ENCODE measurements at places on chromosomes 13 and 19.

GRCh38 chr19:35216833-35217648 lies 11.5 kb downstream of the FAM187B start:
- DNase-seq, result no peak

- DNase-seq, result no peak
These were observed 299.7 kb upstream of the SGCG start for GRCh38 chr13:22880741-22881720.

DNA sequence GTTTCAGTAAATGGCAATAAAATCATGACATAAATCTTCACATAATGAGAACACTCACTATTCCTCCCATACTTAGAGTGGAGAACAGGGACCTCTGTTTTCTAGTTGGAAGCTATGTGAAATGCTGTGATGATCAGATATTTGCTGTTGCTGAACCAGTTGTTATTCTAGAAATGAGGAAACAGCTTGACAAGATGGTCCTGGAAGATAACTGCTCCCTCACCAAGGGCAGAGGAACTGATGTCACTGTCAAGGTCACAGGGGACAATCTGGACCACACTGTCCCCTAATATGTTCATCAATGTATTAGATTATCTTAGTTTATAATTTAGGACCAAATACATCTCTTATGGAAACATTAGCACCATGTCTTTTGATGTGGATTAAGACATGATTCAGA lies 1173.3 kb downstream of the PCDH17 start:
- no peak for DNase-seq

- DNase-seq, result no peak
These were observed 4.3 kb upstream of the USF2 start for GRCh38 chr19:35264268-35265125.

GRCh38 chr19:873561-874041 lies 14.1 kb downstream of the CFD start:
- DNase-seq, result no peak

DNA sequence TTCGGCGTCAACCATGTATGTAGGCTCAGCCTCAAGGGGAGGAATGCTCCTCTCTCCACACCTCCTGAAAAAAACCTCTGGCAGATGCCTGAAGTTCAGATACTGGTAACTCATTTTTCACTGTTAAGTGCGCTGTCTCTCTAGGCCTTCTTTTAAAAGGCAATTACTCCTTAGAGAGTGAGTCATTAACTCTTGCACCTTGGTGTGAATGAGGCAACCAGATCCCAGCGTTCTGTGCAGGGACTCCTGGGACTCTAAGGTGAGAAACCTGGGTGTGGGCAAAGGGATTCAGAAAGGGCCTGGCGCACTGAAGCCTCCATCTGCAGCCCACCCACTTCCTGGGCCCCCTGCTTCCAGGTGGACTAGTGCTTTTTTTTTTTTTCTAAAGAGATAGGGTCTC lies 71.7 kb downstream of the SIAH3 start:
- DNase-seq, result no peak

DNA sequence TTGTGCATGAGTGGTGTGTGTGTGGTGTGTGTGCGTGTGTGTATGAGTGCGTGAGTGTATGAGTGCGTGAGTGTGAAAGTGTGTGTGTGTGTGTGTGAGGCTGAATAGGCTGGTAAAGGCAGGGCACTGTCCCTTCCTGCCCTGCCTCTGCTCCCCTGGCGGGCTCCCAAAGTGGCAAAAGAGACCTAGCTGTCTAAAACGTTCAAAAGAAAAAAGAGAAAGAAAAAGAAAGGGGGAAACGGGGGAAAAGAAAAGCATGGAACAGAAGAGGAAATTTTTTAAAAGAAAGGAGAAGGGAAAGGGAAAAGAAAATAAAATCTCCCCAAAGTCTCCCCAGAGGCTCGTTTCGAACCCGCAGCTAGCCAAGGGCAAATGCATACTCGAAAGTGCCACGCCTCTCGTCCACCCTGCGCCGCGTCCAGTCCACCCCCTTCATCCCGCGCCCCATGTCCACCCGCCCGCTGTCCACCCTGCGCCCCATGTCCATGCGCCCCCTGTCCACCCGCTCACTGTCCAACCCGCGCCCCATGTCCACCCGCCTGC lies 37.0 kb upstream of the FLT1 start:
- no peak for DNase-seq

DNA sequence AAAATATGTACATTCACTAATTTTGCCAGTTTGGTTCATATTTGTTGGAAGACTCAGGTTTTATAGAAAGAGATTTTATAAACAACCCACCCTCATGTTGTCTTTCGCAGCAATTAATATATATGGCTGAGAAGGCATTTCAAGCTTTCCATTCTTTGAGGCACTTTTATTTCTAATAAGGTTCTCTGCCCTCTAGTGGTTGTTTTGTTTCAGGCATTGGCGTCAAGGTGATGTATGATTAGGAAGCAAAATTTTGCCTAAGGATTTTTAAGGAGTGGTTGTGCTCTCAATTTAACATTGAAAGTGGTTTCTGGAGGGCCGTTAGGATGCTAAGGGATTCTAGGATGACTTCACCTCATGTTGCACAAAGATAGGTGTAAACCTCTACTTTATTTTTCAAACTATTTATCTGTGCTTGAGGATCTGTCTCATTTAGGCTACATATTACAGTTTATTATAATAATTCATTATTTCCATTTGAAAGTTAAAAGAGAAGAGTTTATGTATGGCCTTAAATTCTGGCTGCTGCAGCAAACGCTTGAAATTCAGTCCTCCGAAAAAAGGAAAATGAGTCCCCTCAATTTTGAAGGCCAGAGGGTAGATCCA lies 35.9 kb downstream of the OXGR1 start:
- DNase-seq, result no peak

DNA sequence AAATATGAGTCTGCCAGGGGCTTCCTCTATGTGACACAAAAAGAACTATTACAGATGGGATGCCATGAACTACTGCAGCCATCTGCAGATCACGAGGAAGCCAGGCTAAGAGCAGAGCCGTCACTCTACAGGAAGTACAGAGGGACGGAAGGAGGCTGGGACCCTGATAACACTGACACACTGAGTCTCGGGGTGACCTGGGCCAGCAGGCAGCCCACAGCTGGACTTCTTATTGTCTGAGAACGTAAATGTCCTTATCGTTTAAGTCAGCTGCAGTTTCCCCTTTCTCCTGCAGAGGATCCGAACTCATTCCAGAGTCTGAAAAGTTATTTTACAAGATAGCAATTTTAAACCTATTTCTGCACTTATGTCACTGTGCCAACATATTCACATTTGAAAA lies 20.7 kb downstream of the PARP4 start:
- no peak for DNase-seq

GRCh38 chr19:1758959-1759903 lies 5.9 kb downstream of the ONECUT3 start:
- no peak for DNase-seq

- no peak for DNase-seq
These were observed 1045.4 kb upstream of the MIR17HG start for GRCh38 chr13:90302107-90302506.

- DNase-seq, result no peak
These were observed 44.3 kb upstream of the SIAH3 start for GRCh38 chr13:45895881-45896280.

DNA sequence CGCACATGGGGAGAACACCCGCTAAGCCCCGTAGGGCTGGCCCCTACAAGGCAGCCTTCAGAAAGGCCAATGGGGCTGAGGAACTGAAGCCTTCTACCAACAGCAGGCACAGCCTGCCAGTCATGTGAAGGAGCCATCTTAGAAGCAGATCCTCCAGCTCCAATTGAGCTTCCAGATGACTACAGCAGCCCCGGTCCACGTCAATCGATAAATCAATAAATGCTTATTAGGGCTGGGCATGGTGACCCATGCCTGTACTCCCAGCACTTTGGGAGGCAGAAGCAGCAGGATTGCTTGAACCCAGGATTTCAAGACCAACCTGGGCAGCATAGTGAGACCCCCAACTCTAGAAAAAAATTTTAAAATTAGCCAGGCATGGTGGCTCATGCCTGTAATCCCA lies 23.0 kb downstream of the TEX101 start:
- DNase-seq, result no peak

GRCh38 chr13:77868717-77869116 lies 49.9 kb downstream of the EDNRB start:
- no peak for DNase-seq

DNA sequence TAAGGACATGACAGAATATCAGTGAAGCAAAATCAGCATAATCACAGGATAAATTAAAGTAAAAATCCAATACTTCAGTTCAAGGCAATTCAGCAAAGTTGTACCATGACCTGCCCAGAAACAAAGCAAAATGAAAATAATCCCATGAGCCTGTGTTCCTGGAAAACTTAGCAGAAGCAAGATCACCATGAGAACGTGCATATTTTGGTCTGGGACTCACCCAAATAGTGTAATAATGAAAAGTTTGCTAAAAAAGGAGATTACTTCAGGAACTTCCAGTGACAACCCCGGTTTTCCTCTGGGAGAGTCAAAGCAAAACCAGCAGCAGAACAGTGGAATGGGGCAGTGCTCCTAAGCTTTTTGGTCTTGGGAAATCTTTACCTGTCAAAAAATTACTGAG lies 14.9 kb upstream of the RPL21 start:
- no peak for DNase-seq

GRCh38 chr13:47555235-47555634 lies 445.8 kb downstream of the SUCLA2 start:
- no peak for DNase-seq

DNA sequence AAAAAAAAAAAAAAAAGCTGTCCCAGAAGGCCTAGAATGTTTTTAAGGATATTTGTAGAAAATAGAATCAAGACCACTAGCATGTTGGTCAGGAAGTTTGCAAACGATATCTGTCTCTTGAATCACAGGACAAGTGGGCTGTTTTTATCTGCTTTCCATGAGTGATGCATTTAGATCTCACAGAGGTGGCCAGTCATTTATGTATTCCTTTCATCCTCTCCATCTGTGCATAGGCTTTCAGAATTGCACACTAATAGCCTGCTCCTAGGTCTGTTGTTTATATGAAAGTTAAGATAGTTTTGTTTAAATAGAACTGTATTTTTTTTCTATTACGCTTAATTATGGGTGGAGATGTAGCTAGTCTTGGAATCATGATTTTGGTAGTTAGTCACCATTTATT lies 289.5 kb downstream of the SHISA2 start:
- no peak for DNase-seq
